Chondrocyte (in vitro differentiated cells): ENCODE measurements at places on chromosomes 4 and X. TPM values are rescaled to one million over a fixed set of nuclear protein-coding genes. Genes with fewer than 3 reads are reported as not detected.

GAGE12J gene
- not detected in 3 replicates for total RNA-seq

LANCL3 gene
- total RNA-seq = 0.05 TPM in 1 of 3 replicates, not detected in the others

IRF2 gene
- total RNA-seq = 11.7 to 13.2 TPM (median 12.2 TPM) in 3 replicates

GRCh38 chr4:82698412-82698811 is 100.2 kb downstream of the SCD5 start:
- H3K4me1 ChIP-seq = peaks cover 2% of the 10 kb centered on the region
- no peak overlapping the region for H3K4me3 ChIP-seq
- no peak for DNase-seq
- no peaks in the 10 kb centered on the region for H3K27me3 ChIP-seq
- peaks cover 11% of the 10 kb centered on the region for H3K36me3 ChIP-seq

DNA sequence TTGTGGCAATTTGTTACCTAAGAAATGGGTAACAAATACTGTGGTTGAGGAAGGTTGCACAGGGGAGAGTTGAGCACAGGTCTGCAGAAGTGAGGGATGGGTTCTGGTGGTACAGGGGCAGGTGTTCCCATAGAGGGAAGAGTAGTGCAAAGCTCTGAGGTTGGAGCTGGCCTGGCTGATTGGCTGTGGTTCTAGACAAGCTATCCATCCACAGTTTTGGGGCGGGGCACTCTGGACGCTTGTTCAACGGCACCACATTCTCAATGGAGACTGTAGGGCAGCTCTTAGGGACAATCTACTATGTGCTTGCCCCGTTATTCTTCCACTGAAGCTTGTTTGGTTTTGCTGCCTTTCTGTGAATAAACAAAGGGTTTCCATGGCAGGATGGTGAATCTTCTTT is 35.4 kb downstream of the NAT8L start:
- peaks cover 15% of the 10 kb centered on the region for H3K36me3 ChIP-seq
- DNase-seq = no peak
- H3K4me3 ChIP-seq = no peak overlapping the region
- peaks cover 7% of the 10 kb centered on the region for H3K4me1 ChIP-seq
- H3K27me3 ChIP-seq = no peaks in the 10 kb centered on the region
- H3K27ac ChIP-seq = no peak overlapping the region

GRCh38 chrX:111114806-111115205 is 18.8 kb downstream of the PAK3 start:
- no peaks in the 10 kb centered on the region for H3K27me3 ChIP-seq
- no peak for DNase-seq
- no peaks in the 10 kb centered on the region for H3K4me1 ChIP-seq
- no peak overlapping the region for H3K27ac ChIP-seq
- H3K4me3 ChIP-seq = no peak overlapping the region

- no peak overlapping the region for H3K4me3 ChIP-seq
- peaks cover 21% of the 10 kb centered on the region for H3K4me1 ChIP-seq
- no peaks in the 10 kb centered on the region for H3K27me3 ChIP-seq
These were observed 117.3 kb downstream of the WDFY3 start for GRCh38 chr4:84849051-84849640.

- H3K36me3 ChIP-seq = peaks cover 2% of the 10 kb centered on the region
- no peaks in the 10 kb centered on the region for H3K4me1 ChIP-seq
- DNase-seq = no peak
- H3K27me3 ChIP-seq = peaks cover 13% of the 10 kb centered on the region
These were observed 132.6 kb upstream of the SLIT2 start for GRCh38 chr4:20119141-20119540.

GRCh38 chr4:104416725-104417356 is 77.9 kb downstream of the CXXC4 start:
- no peaks in the 10 kb centered on the region for H3K27me3 ChIP-seq
- DNase-seq = no peak
- no peak overlapping the region for H3K4me3 ChIP-seq
- peaks cover 15% of the 10 kb centered on the region for H3K4me1 ChIP-seq
- H3K36me3 ChIP-seq = no peaks in the 10 kb centered on the region
- H3K27ac ChIP-seq = no peak overlapping the region

DNA sequence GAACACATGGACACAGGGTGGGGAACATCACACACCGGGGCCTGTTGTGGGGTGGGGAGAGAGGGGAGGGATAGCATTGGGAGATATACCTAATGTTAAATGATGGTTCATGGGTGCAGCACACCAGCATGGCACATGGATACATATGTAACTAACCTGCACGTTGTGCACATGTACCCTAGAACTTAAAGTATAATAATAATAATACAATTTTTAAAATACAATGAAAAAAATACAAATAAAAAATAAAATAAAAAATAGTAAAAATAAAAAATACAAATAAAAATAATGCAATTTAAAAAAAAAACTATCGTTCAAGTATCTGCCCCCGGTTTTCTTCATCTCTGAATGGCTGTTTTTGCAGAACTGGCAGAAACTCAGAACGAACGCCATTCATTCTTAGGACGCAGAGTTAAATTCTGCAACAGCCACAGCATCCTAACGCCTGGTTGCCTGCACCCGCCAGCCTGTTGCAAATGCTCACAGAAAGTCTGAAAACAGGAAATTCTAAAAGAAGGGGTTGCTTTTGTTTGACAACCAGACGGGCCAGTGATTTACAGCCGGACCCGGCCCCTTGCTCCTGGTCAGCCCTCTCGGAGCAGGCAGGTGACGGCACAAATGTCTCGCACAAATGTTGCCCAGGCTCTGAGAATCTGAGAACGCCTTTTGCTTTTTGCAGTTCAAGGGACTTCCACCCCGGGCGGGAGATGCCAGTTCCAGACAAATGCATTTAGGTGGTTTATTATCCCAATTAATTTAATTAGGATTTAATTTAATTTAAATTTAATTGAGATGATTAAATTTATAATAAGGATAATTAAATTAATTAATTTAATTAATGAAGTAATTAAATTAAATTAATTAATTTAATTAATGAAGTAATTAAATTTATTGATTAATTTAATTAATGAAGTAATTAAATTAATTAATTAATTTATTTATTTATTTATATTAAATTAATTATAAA is 47.8 kb downstream of the CRLF2 start:
- peaks cover 4% of the 10 kb centered on the region for H3K4me1 ChIP-seq
- no peak for DNase-seq
- H3K4me3 ChIP-seq = no peak overlapping the region
- H3K27me3 ChIP-seq = peaks cover 9% of the 10 kb centered on the region

GRCh38 chr4:41012293-41012692 is 202.0 kb downstream of the APBB2 start:
- DNase-seq = no peak
- H3K27ac ChIP-seq = peak overlapping the region; percentile 76
- peaks cover 61% of the 10 kb centered on the region for H3K4me1 ChIP-seq
- H3K36me3 ChIP-seq = peaks cover 7% of the 10 kb centered on the region
- H3K4me3 ChIP-seq = no peak overlapping the region
